ENCODE measurements at places on chromosomes 16 and 17. TPM values are rescaled to one million over a fixed set of nuclear protein-coding genes. Genes with fewer than 3 reads are reported as not detected.
A peak's percentile ranks its signal among the peaks of the same experiment; 100 is the strongest.

MPP3 gene
- total RNA-seq: 17.4 TPM

GRCh38 chr16:58280146-58280845 lies 14.5 kb downstream of the PRSS54 start:
- H3K36me3 ChIP-seq: no peaks in the 10 kb centered on the region
- H3K4me3 ChIP-seq: no peak overlapping the region
- no peak for DNase-seq
- H3K27ac ChIP-seq: peak overlapping the region; percentile 60
- H3K4me1 ChIP-seq: no peaks in the 10 kb centered on the region

DNA sequence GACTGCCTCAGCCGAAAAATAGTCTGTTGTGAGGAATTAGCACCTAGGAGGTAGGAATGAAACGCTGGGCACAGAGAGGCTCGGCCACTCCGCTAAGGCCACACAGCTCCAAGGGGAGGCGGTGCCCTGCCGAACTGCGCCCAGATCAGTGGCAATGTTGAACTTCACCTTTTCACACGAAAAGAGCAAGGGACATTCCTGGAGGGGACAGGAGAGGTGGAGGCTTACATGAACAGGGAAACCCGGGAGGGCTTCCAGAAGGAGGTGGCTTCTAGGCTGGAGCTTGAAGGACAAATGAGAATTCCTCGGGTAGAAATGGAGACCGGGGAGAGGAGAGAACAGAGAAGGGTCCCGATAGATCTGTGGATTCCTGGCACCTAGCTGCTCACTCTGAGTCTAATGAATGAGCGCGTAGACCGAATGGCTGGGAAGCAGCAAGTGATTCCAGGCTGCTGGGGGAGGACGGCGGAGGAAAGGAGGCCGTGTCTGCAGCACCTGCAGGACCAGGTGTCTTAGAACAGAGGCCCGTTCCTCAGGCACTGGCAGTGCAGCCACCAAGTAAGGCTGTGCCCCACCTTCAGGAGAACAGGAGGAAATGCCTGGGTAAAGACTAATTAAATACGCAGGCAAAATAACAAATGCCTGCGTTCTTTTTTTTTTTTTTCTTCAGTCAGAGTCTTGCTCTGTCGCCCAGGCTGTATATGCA lies 722 bp upstream of the SLC38A10 start:
- peaks cover 1% of the 10 kb centered on the region for H3K36me3 ChIP-seq
- peak overlapping the region; percentile 71 for H3K4me3 ChIP-seq
- peaks cover 47% of the 10 kb centered on the region for H3K4me1 ChIP-seq

CD19 gene
- total RNA-seq: not detected

FOXN1 gene
- total RNA-seq: not detected

DNA sequence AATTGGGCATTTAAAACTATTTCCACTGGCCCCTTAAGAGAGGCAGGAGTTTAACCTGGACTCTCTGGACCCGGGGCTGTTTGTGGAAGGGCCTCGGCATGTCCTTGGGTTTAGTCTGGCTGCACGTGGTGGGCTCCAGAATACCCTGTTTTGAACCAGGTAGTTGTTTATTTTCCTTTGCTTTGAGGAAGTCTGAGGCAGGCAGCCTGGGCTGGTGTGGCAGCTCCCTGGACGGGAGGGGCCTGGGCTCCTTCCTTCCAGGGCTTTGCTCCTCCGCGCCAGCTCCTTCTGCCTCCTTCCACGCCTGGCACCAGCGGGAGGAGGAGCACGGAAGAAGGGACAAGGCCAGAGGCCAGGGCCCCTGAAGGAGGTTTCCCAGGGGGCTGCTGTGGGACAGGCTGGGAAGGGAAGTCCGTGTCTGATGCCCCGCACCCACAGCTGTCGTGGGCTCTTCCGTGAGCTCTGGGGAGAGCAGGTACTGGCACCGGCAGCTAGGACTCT lies 15.5 kb downstream of the BANP start:
- DNase-seq: peak; percentile 68
- H3K36me3 ChIP-seq: no peaks in the 10 kb centered on the region
- H3K4me3 ChIP-seq: peak overlapping the region; percentile 13
- H3K27me3 ChIP-seq: no peaks in the 10 kb centered on the region

DNA sequence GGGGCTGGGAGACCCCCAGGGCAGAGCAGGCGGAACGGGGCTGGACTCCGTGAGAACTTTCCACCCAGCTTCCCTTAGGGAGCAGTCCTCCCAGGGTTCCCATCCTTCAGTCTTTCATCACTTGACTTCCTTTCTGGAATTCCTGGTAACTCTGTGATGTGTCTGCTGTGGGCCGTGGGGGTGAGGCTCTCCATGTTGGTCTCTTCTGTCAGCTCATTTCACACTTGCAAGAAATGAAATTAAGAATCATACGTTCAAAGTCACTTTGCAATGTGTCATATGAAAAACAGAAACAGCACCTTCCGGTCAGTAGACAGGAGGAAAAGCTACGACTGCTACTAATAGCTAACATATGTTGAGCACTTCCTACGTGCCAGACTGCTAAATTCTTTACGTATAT lies 5.4 kb upstream of the BBS2 start:
- DNase-seq: no peak
- H3K4me1 ChIP-seq: peaks cover 5% of the 10 kb centered on the region

GRCh38 chr17:56158915-56159825 lies 5.9 kb downstream of the ANKFN1 start:
- H3K36me3 ChIP-seq: no peaks in the 10 kb centered on the region
- no peak overlapping the region for H3K4me3 ChIP-seq
- no peaks in the 10 kb centered on the region for H3K27me3 ChIP-seq
- DNase-seq: no peak

NAGS gene
- 1.5 TPM for total RNA-seq

TNFSF12 gene
- total RNA-seq: 53.1 TPM

RAB26 gene
- total RNA-seq: not detected

PABPN1L gene
- total RNA-seq: not detected

- H3K27ac ChIP-seq: no peak overlapping the region
- DNase-seq: no peak
- H3K4me1 ChIP-seq: no peaks in the 10 kb centered on the region
- no peak overlapping the region for H3K4me3 ChIP-seq
- H3K36me3 ChIP-seq: peaks cover 48% of the 10 kb centered on the region
- H3K27me3 ChIP-seq: no peaks in the 10 kb centered on the region
These were observed 157.2 kb downstream of the SNX29 start for GRCh38 chr16:12133729-12134128.

PROCA1 gene
- 0.14 TPM for total RNA-seq

DNA sequence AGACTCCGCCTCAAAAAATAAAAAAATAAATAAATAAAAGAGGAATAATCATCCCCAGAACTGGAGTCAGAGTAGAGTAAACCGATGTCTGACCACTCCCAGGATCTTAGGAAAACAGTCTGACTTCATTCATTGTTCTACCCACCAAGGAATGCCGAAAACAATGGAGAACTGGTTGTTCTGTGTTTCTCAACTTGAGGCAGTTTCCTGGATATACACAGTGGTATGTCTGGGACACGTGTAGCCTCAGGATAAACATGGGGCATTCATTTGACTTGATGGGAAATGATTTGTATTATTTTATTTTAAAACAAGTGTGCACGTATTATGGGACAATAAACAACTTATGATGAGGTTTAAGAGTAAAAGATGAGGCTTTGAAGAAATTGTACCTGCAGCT lies 32.8 kb upstream of the PAFAH1B1 start:
- no peaks in the 10 kb centered on the region for H3K36me3 ChIP-seq
- peaks cover 7% of the 10 kb centered on the region for H3K4me1 ChIP-seq
- H3K27me3 ChIP-seq: no peaks in the 10 kb centered on the region
- H3K4me3 ChIP-seq: no peak overlapping the region

GRCh38 chr16:82183004-82183397 lies 13.0 kb upstream of the MPHOSPH6 start:
- DNase-seq: no peak
- H3K27ac ChIP-seq: no peak overlapping the region
- H3K4me3 ChIP-seq: no peak overlapping the region
- H3K4me1 ChIP-seq: no peaks in the 10 kb centered on the region

DNA sequence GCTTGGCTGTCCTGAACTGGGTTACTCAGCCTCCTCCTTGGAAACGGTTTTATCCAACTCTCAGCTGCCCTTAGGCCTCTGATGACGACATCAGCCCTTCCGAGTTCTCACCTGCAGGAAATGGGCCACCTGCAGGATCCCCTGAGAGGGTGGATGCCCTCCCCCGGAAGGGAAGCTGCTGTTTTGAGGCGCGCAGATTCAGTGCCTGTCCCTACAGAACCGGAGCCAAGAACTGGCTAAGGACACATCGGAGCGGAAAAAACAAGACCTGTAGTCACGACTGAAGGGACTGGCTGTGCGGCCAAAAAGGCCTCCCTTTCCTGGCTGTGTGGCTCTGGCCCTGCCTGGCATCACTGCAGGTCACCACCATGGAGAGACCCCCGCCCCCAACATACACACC lies 11.7 kb upstream of the C16orf95 start:
- no peaks in the 10 kb centered on the region for H3K27me3 ChIP-seq
- peaks cover 66% of the 10 kb centered on the region for H3K36me3 ChIP-seq
- H3K4me1 ChIP-seq: peaks cover 28% of the 10 kb centered on the region
- DNase-seq: no peak
- H3K4me3 ChIP-seq: no peak overlapping the region

RABEP2 gene
- 31.2 TPM for total RNA-seq

GRCh38 chr17:67107811-67108775 lies 63.7 kb downstream of the CACNG1 start:
- peaks cover 3% of the 10 kb centered on the region for H3K4me1 ChIP-seq
- peaks cover 38% of the 10 kb centered on the region for H3K36me3 ChIP-seq
- H3K4me3 ChIP-seq: no peak overlapping the region
- H3K27me3 ChIP-seq: no peaks in the 10 kb centered on the region

- no peak overlapping the region for H3K27ac ChIP-seq
- no peak overlapping the region for H3K4me3 ChIP-seq
- H3K36me3 ChIP-seq: peaks cover 99% of the 10 kb centered on the region
- no peaks in the 10 kb centered on the region for H3K4me1 ChIP-seq
These were observed 9.2 kb downstream of the CHD3 start for GRCh38 chr17:7897773-7898172.

DNA sequence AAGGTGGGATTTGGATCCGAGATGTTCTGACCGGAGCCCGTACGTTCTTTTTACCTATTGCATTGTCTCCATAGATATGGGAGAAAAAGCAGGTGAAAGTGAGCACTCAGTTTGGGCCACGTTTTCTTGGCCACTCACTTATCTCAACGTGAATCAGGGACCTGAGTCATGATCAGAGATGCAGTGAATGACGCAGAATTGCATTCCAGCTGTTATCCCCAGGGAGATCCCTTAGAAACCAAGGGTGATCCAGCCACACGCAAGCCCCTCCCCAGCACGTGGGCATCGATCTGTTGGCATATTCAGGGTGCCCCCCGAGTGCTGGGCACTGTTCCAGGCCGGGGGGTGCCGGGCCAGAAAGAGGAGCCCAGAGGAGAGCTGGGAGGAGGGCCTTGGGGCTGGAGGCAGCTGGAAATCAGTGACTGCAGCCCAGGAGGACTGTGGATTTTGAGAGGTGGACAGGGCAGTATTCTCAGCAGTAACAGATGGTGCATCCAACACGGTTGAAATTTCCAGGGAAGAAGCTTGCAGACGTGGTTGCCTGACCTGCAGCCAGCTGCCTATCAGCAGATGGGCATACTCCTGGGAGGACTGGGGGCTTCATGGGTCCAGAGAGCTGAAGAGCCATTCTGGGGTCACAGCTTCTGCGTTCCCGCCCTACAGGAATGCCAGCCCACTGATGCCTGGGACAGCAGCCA lies 87.2 kb upstream of the CACNG5 start:
- H3K4me3 ChIP-seq: no peak overlapping the region
- no peaks in the 10 kb centered on the region for H3K4me1 ChIP-seq
- H3K36me3 ChIP-seq: peaks cover 41% of the 10 kb centered on the region
- no peaks in the 10 kb centered on the region for H3K27me3 ChIP-seq
- no peak overlapping the region for H3K27ac ChIP-seq
- DNase-seq: no peak

DNA sequence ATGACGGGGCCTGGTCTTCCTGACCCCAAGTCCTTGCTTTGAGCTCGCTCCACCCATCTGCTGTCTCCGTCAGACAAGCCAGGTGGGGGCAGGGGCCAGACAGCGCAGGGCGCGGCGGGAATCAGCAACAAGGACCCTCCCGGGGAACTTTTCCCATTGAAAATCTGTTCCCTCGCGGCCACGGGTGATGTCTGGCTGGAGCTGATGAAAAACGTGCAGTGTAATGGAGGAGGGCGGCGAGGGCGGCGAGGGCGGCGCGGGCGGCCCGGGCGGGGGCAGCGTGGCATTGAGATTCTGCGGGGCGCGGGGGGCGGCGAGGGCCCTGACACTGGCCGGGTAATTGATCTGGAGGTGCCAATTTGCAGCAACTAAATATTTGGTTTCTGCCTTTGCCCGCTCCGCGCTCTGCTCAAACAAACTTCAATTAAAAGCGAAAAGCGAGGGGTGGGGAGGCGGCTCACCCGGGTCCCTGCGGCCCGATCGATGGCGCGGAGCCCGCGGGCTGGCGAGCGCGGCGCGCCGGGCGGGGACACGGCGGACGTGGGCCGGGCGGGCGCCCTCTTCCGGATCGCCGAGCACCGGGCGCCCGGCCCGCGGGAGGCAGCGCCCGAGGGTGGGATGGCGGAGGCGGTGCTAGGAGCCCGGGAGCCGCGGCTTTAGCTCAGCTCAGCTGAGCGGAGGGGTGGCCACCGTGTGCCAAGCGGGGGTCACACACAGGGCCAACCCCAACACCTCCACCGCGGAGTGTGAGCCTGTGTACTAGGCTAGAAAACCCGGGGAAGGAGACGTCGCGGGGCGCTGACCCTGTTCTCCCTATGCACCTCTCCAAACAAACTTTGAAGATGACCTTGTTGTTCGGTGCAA lies 32.4 kb downstream of the DCAKD start:
- peak overlapping the region; percentile 62 for H3K4me3 ChIP-seq
- peak overlapping the region; percentile 52 for H3K27ac ChIP-seq
- H3K4me1 ChIP-seq: peaks cover 52% of the 10 kb centered on the region
- DNase-seq: peak; percentile 61

DNA sequence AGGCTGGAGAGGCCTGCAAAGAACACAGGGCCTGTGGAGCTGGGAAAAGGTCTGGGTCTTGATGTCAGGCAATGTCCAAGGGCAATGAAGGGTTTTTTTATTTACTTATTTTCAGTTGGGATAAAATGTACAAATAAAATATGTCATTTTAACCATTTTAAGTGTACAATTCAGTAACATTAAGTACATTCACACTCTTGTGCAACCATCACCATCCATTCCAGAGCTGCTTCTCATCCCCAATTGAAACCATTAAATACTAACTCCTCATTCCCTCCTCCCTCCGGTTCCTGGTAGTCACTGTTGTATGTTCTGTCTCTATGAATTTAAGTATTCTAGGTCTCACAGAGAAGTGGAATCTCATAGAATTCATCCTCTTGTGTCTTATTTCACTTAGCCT lies 444.7 kb downstream of the HS3ST3B1 start:
- no peaks in the 10 kb centered on the region for H3K36me3 ChIP-seq
- no peaks in the 10 kb centered on the region for H3K4me1 ChIP-seq
- no peak for DNase-seq

- no peak overlapping the region for H3K4me3 ChIP-seq
- H3K27ac ChIP-seq: peak overlapping the region; percentile 68
- DNase-seq: peak; percentile 87
- H3K36me3 ChIP-seq: no peaks in the 10 kb centered on the region
- no peaks in the 10 kb centered on the region for H3K27me3 ChIP-seq
These were observed 13.2 kb downstream of the TMEM238L start for GRCh38 chr17:10790491-10791401.

DNA sequence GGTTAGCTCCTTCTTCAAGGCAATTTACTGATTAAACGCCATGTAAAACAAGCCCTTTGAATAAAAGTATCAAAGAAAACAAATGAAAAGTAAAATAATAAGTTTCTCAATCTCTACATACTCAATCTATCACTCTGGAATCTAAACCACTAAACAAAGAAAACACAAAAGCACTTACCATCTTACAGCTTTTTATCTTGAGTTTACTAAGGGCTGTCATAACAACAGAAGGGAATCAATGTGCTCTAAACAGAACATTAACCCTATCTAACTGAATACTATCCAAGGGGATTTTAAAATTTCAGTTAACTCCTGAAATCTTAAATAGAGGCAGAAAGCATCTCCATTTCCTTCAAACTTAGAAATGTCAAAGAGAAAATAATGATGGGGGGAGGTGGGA lies 3.4 kb downstream of the SKA2 start:
- no peaks in the 10 kb centered on the region for H3K36me3 ChIP-seq
- H3K4me1 ChIP-seq: peaks cover 49% of the 10 kb centered on the region
- H3K27me3 ChIP-seq: no peaks in the 10 kb centered on the region
